ENCODE measurements at places on chromosomes 1 and 21. TPM values are rescaled to one million over a fixed set of nuclear protein-coding genes. Genes with fewer than 3 reads are reported as not detected.

Gene ATP1A4
- total RNA-seq = 13.3 TPM

Gene OR2L5
- total RNA-seq = 0.31 TPM

Gene ZYG11A
- total RNA-seq = 9.8 TPM

Gene FNDC5
- 16.3 TPM for total RNA-seq

Gene CD247
- total RNA-seq = 0.47 TPM

Gene MAP3K21
- total RNA-seq = 111 TPM

Gene METTL13
- total RNA-seq = 47.5 TPM

Gene NAV1
- total RNA-seq = 56.8 TPM

Gene CDC42
- 139 TPM for total RNA-seq

Gene DNASE2B
- 0.31 TPM for total RNA-seq

Gene EXOSC10
- 78.8 TPM for total RNA-seq

Gene MRPL24
- total RNA-seq = 51.7 TPM

Gene CFAP45
- 30.4 TPM for total RNA-seq

Gene RGS21
- total RNA-seq = not detected

Gene LAD1
- total RNA-seq = 0.71 TPM

Gene FCGR3B
- 0.37 TPM for total RNA-seq

Gene TFF2
- total RNA-seq = not detected

Gene RAB3B
- 1.4 TPM for total RNA-seq

Gene GBP2
- total RNA-seq = 35.2 TPM

Gene LCE3B
- total RNA-seq = not detected

Gene LSS
- total RNA-seq = 152 TPM

Gene NBPF6
- total RNA-seq = 1.8 TPM

Gene IFI44L
- 12.0 TPM for total RNA-seq

Gene TDRD5
- 30.5 TPM for total RNA-seq

Gene FLG
- total RNA-seq = 0.16 TPM

Gene FUCA1
- 41.2 TPM for total RNA-seq

Gene SUSD4
- total RNA-seq = 17.7 TPM

Gene C4BPB
- 0.63 TPM for total RNA-seq

Gene DNM3
- 8.4 TPM for total RNA-seq
